Activated CD4-positive, alpha-beta T cell treated with anti-CD3 and anti-CD28 coated beads for 1 hour (primary cell): ENCODE measurements at places on chromosomes 12 and 14.
A peak's percentile ranks its signal among the peaks of the same experiment; 100 is the strongest.

- no peak for DNase-seq
These were observed 153.6 kb upstream of the FKBP4 start for GRCh38 chr12:2641207-2641606.

DNA sequence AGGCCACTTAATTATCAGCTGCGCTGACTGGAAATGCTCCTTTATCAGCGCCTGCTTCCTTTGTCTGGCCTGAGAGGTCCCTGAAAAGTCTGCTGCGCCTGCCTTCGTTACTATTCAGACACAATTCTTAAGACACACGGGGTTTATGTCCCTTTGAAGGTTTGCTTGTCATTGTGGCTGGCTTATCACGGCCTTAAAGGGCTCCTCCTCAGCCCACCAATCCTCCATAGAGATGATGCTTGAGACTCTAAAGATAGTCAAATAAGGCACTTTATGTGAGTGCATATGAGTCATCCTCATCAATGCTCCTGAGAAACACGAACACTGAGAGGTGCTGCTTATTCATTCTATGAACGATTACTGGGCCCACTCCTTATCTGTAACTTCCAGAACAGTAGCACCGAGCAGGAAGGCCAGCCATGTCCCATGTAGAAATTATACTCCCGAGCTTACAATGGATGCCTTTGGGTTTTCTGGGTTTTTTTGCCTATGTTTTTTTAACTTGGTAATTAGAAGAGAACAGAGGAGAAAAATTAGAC lies 1268.2 kb upstream of the TMEM132C start:
- DNase-seq: no peak

DNA sequence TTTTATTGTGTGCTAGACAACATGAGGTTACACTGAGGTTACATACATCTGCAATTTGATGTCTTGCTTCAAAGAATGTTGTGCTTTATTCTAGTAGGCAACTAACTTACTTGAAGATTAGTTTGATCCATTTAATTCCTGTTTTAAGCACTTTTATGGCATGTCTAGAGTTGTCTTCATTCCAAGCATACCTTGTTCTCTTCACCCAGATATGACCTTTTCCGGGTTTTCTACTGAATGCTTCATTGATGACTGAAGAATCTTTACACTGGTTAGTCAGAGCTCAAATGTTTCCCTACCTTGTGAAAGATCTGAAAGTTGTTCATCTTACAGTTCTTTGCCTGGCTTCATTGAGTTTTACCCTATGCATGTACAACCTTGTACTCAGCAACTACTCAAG lies 274.0 kb upstream of the KITLG start:
- no peak for DNase-seq

- peak; percentile 15 for DNase-seq
These were observed 1.1 kb upstream of the HEBP1 start for GRCh38 chr12:13000925-13001774.

DNA sequence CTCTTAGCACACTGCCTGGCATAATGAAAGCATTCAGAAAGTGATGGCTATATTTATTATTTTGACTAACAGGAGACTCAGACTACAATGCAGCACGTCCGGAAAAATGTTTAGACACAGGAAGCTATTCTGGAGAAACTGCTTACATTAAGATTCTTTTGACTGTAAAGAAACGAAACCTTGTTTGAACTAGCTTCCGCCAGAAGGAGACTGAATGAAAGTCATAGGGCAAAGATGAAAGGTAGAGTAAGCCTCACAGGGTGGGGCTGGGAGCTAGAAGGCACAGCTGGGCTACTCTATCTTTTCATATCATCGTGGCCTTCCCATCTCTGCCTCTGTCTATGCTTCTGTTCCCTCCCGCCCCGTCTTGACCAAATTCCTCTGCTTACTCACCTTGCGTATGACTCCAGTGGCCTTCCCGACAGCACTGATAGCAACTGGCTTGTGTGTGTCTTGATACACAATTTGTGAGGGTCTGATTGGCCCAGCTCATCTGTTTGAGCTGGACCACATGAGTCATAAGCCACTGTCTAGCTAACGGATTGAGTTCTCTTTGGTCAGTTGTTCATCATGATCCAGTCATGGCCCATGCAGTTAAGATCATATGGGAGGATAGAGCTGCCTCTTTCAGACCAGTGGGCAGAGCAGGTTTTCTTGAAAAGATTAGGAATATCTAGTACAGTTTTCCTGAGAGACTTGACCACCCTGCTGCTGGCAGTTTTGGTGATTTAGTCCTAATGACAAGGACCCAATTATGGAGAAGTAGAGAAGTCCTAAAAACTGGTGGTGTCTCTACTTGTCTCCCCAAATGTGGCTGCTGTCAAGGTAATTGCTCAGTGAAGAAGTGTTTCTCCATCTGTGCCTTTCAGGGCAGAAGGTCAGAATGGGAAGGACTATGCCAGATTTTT lies 151.5 kb upstream of the SLC38A2 start:
- peak; percentile 34 for DNase-seq

DNA sequence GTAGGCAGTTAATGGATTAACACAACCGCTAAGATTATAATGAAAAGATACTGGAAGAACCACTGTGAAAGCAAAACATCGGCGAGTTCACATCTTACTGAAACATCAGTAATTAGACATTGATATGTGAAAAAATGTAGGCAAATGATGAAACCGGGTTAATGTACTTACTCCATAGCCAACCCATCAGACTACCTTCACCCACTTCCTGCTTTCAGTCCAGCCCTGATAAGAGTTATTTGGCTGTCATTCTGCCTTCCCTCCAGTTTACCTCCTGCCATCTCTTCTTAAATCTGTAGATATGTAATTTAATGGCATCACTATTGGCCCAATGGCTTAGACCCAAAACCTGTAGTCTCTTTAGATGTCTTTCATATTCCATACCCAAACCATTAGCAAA lies 46.0 kb upstream of the LGR5 start:
- no peak for DNase-seq

DNA sequence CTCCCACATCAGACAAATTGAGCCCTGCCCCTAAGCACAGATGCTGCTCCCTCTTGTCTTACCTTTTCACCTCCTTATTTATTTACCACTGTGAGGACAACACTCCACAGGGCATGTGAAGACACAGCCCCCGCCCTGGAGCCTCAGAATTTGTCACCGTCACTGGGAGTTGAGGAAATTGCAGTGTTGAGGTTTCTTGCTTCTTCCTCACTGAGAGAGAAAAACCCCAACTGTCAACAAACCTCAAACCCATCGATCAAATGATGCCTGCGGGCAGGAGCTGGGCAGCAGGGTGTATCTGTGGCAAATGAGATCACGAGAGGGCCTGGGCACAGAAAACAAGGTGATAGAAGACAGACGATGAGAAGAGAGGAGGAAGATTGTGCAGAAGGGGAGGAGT lies 30.5 kb upstream of the PLEKHG3 start:
- DNase-seq: no peak

GRCh38 chr12:52658196-52658595 lies 6.2 kb upstream of the KRT2 start:
- DNase-seq: no peak

GRCh38 chr14:31174433-31174832 lies 33.2 kb downstream of the HECTD1 start:
- no peak for DNase-seq

DNA sequence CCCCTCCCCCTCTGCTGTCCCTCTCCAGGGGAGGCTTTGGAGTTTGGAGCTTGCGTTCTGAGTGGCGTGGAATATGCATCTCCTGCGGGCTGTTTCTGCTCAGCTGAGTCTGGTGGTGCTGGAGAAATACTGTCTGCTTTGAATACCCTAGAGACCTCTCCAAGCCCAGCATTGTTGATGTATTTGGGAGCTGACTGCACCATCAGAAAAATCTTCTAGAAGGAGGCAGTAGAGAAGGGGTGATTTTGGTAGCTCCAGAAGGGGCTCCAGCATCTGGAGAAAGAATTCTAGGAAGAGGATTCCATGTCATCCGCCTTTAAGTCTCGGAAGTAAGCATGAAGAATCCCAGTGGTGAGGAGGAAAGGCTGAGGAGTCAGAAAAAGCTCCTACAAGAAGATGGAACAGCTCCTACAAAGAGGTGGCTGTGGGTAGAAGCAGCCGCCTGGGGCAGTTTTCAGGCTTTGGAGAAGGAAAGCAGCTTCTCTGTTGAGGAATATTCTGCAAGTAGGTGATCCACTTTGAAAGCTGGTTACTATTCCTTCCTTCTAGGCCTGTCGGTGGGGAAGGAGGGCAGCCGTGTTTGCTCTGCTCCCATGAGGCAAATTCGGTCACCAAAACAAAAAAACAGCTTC lies 9.7 kb downstream of the MLXIP start:
- no peak for DNase-seq

DNA sequence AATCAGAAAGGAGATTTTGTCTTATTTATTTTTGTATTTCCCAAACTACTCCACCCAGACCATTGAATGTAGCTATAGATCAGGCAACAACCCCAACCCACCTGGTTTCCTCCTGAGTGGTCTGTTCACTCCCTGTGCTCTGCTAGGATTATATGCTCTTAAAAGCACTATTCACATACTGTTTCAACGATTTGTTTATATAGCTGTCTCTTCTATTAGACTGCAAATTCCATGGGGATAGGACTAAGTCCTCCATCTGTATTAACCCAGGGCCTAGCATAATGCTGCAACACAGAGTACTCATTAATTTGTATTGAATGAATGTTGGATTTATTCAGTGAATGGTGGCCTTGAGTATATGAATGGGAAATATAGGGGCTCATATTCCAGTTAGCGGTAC lies 307.6 kb downstream of the RAD51B start:
- DNase-seq: no peak

GRCh38 chr14:50610465-50610864 lies 50.5 kb downstream of the ATL1 start:
- DNase-seq: no peak

DNA sequence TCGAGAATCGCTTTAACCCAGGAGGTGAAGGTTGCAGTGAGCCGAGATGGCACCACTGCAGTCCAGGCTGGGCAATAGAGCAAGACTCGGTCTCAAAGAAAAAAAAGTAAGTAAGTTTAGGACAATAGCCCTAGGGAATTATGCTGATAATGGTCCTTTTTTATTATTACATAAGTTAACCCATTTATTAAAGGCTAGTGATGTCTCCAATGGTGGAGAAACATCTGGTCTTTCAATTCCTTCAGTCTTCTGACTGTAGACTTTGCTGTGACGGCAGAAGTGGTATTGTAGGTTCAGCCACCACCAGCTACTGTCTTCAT lies 27.4 kb downstream of the DDX47 start:
- no peak for DNase-seq

GRCh38 chr12:27057543-27057942 lies 24.8 kb downstream of the C12orf71 start:
- DNase-seq: no peak

DNA sequence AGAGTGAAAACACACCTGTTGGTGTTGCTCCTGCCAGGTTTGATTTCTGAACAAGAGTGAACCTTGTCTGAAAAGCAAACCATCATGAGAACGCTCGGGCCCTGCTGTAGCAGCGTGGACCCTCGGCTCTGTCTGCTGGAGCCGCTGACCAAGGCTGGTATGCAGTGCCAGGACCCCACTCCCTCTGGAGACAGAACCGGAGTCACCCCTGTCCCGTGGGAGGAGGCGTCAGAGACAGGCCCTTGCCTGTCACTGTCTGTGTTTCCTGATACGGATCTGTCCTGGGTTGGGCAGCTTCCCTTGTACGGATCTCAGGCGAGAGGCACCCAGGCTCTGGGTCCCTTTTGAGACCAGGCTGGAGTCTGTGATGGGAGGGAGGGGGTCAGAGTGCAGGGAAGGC lies 111.6 kb downstream of the ADGRD1 start:
- no peak for DNase-seq

- DNase-seq: no peak
These were observed 506.8 kb upstream of the FBXO33 start for GRCh38 chr14:39939023-39939422.

GRCh38 chr12:78241446-78241845 lies 410.8 kb downstream of the NAV3 start:
- no peak for DNase-seq

- DNase-seq: no peak
These were observed 13.4 kb downstream of the MYL2 start for GRCh38 chr12:110906985-110907384.

DNA sequence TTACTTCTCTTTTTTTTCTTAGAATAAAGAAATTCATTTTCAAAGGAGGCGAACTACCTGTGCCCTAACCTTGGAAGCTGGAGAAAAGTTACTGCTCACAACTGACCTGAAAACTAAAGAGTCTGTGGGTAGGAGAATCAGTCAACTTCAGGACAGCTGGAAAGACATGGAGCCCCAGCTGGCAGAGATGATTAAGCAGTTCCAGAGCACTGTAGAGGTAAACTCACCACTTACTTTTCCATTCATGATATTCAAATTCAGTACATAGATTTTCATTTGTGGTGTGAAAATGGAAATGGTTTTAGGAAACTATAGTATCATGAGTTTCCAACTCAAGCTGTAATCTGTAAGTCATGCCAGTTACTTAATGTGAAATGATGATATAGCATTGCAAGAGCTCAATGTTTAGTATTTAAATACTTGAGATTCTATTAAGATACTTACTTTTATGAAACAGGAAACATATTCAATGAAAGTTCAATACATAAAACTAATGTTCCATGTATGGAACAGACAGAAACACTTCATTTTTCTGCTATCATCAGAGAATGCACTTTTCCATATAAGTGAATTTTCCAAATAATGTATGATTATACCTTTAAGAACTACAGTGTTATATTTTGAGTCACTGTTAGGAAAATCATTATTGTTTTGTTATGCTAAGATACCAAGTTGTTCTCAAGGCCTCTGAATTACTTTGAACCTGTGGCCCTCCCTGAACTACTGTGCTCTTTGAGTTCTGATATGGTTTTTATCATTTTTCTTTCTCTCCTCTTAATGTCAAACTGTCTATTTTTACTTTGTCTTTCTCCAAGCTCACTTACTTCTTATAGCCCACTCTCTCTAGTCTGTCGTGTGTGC lies 119.0 kb downstream of the ESR2 start:
- DNase-seq: no peak

GRCh38 chr12:76922866-76923265 lies 44.0 kb upstream of the CSRP2 start:
- no peak for DNase-seq

DNA sequence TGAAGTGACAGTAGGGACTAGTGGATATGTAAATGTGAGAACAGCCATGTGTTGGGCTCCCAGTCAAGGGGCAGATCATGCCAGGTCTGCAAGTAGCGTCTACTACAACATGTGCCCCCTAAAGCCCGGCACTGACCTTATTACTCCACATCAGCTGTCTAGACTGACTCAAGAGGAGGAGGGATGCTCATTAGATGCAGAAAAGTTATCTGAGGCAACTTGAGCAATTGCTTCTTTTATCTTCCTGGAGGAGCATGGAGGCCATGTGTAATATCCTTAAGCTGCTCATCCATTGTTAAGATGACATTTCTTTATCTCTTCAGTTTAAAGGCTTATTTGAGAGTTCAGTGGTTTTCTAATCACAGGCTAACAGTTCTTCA lies 404.7 kb upstream of the FLRT2 start:
- no peak for DNase-seq

DNA sequence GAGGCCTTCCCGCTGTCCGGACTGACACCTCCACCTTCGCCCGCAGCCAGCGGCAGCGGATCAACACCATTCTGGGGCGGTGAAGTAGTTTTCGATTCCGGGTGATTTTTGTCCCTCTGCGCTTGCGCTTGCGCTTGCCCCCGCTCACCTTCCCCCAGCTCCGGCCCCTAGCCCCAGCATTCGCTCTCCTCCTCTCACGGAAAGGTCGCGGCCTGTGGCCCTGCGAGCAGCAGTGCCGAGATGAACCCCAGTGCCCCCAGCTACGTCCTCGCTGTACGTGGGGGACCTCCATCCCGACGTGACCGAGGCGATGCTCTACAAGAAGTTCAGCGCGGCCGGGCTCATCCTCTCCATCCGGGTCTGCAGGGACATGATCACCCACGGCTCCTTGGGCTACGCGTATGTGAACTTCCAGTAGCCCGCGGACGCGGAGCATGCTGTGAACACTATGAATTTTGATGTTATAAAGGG lies 22.7 kb upstream of the SRGAP1 start:
- DNase-seq: no peak
